ENCODE measurements at places on chromosomes 5 and 9. TPM values are rescaled to one million over a fixed set of nuclear protein-coding genes. Genes with fewer than 3 reads are reported as not detected.

Gene SOWAHA
- not detected for polyA plus RNA-seq

Gene CNTLN
- not detected for polyA plus RNA-seq

Gene IFNK
- polyA plus RNA-seq = not detected

Gene PHF24
- polyA plus RNA-seq = not detected

Gene PKD2L2
- 0.32 TPM for polyA plus RNA-seq

Gene SLC6A18
- not detected for polyA plus RNA-seq

Gene GRIA1
- not detected for polyA plus RNA-seq

Gene SPACA9
- 2.3 TPM for polyA plus RNA-seq

Gene FIBCD1
- not detected for polyA plus RNA-seq
